ENCODE measurements at places on chromosomes 1 and 21.

DNA sequence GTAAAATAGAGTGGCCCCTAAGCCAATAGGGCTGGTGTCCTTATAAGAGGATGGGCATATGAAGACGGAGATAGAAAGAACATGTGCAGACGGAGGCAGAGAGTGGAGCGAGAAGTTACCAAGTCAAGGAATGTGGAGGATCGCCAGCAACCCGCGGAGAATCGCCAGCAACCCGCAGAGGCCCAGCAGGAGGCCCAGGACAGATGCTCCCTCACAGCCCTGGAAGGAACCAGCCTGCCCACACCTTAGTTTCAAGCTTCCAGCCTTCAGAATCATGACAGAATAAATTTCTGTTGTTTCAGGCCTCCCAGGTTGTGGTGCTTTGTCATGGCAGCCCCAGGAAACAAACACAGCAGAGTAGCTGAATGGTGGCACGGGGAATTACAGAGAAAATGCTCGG lies 9.6 kb downstream of the CLDN14 start:
- DNase-seq, result no peak

GRCh38 chr1:163906283-163906682 lies 584.5 kb downstream of the NUF2 start:
- no peak for DNase-seq

DNA sequence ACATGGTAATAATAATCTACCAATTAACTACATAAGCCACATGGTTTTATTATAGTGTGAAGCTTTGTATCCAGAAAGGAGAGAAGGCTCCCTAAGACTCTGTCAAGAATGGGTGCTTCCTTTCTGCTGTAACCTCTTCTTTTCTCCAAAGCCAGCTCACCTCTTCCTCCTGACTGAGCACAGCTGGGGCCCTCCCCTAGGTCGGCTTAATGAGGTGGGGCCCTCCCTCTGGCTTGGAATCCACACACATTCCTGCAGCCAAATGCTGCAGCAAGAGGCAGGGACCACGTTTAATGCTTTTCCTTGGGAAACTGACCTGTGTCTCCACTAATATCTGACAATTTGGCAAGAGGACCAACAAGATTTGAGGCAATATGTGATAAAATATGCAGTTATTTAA lies 94.8 kb downstream of the DSCAM start:
- no peak for DNase-seq

DNA sequence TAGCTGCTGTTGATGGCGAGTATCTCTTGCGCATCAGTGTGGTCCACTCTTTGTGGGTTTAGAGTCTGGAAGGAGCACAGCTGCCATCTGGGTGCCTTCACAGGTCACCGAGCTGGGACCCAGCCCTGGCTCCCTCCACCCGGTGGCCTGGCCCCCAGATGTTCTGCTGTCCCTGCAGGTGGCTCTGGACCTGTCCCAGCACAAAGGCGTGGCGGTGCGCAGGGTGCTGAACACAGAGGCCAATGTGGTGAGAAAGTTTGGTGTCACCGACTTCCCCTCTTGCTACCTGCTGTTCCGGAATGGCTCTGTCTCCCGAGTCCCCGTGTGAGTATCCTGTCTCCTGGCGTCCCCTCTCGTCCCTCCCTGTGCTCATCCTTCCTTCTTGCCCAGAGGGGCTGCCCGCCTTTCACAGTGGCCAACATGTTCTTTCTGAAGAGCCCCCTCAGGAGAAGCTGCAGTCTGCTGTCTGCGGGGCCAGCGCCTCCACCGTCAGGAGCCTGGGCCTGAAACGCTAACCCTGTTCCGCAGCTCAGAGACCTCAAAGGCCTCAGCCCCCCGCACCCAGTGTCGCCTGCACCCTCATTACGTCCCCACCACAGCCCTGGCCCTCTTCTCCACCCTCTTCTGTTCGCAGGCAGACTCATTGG lies 27.4 kb downstream of the QSOX1 start:
- no peak for DNase-seq

DNA sequence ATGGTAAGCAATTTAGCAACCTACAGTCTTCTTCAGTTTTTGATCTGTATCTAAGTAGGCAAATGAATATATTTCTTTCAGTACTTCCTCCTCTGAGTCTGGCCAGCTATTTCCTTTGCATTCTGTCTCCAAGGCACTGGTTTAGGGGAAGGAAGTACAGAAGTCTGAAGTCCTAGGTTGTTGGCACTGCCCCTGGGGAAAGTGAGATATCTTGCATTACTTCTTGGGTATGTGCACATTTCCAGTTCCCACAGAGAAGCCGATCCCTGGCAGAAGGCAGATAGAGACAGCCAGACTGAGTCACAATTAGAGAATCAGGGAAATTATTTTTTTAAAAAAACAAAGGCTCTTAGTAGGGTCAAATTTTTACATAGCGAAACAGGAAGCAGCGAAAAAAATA lies 98.8 kb downstream of the RASAL2 start:
- peak; percentile 23 for DNase-seq

DNA sequence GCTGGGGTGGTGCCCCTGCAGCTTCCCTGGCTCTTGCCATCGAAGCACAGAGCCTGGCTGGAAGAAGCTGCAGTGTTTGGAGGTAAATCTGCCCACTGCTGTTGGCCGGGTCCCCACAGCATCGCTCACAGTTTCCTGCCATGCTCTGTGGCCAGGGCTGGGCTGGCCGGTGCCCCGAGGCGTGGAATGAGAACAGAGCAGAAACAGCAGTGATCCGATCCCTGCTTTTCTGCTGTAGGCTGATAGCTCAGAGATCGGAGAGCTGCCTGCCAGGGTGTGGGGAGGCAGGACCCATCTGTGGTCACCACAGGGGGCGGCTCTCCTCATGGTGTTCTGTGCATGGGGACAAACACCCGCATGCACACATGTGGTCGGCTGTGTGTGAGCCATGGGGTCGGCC lies 11.5 kb downstream of the SLC45A1 start:
- DNase-seq, result no peak

GRCh38 chr1:29933067-29933466 lies 696.7 kb downstream of the PTPRU start:
- no peak for DNase-seq

- no peak for DNase-seq
These were observed 450 bp upstream of the POU3F1 start for GRCh38 chr1:38046884-38047602.

DNA sequence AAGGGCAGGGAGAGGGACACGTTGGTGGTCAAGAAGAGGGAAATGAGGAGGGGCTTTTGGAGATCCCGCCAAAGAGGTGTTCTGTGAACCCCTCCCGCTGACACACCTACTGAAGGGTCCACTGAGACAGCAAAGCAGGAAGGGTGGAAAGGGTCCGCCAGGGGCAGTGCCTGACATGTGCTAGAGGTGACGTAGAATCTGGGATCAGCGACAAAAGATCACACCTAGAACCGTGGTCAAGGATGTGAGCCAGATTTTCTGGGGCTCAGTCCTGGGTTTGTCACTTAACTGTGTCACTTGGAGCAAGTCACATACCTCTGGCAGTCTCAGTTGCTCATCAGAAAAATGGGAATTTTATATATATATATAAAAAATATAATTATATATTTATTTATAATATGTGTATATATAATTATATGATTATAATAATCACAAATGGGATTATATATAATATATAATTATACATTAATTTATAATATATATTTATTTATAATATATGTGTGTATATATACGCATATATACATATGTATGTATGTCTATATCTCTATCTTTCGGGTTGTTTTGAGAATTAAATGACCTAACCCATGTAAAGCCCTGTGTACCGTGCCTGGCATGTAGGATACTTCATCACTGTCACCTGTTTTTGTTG lies 35.0 kb upstream of the ATP5PO start:
- DNase-seq, result no peak

DNA sequence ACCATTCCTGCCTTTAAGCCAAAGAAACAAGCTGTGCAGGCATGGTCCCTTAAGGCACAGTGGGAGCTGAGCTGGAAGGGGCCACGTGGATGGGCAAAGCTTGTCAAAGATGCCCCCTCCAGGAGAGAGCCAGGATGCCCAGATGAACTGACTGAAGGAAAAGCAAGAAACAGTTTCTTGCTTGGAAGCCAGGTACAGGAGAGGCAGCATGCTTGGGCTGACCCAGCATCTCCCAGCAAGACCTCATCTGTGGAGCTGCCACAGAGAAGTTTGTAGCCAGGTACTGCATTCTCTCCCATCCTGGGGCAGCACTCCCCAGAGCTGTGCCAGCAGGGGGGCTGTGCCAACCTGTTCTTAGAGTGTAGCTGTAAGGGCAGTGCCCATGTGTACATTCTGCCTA lies 1.3 kb upstream of the SLC50A1 start:
- DNase-seq, result no peak

- DNase-seq, result peak; percentile 79
These were observed 10.0 kb downstream of the ARMH1 start for GRCh38 chr1:44684525-44684924.

- peak; percentile 86 for DNase-seq
These were observed 5.7 kb downstream of the QSOX1 start for GRCh38 chr1:180160357-180160756.

GRCh38 chr1:43963006-43963405 lies 6.8 kb upstream of the DPH2 start:
- DNase-seq, result no peak

DNA sequence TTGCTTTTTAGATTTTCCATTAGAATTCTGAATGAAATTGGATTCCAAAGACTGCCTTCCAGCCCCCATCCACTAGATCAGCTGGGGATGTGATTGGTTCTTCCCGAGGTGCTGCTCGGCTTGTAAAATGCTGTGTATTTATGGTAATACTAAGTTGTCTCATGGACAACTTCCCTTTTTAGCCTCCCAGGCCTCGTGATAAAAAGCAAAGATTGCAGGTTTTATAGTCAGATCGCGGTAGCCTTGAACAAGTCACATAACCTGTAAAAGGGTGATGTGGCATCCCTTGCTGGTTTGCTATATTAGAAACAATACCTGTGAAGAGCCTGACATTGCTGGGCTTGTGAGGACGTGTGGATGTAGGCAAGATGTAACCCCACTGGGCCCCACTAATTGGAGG lies 10.4 kb downstream of the MUL1 start:
- no peak for DNase-seq

- no peak for DNase-seq
These were observed 443.1 kb upstream of the DAB1 start for GRCh38 chr1:57866998-57867397.

GRCh38 chr1:49225464-49225863 lies 448.8 kb upstream of the BEND5 start:
- no peak for DNase-seq

DNA sequence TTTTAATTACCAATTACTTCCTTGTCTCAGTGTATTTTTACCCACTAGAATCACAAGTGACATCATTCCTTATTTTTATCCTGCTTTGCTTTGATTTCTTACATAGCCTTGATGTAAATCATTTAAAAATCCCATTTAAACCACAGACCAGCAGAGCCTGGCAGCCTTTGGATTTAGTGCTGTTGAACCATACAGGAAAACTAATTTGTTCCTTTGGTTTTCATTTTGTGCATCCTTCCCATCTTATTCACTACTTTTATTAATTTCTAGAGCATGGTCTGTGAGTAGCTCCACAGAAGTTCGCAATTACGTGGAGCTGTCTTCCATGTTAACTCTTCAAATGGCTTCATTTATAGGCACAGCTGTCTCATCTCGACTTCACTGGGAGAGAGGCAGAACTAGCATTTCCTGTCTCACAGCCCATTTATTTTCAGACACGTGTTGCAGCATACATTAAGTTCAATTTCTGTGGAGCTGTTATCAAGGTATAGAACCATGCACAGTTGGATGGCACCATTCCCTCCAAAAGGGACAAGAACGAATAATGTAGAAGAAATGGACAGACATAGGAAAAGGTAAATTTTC lies 235.3 kb downstream of the MRPL39 start:
- no peak for DNase-seq

- DNase-seq, result no peak
These were observed 500.3 kb upstream of the C1orf87 start for GRCh38 chr1:60573726-60574409.

GRCh38 chr1:237211031-237211430 lies 169.0 kb downstream of the RYR2 start:
- DNase-seq, result no peak

DNA sequence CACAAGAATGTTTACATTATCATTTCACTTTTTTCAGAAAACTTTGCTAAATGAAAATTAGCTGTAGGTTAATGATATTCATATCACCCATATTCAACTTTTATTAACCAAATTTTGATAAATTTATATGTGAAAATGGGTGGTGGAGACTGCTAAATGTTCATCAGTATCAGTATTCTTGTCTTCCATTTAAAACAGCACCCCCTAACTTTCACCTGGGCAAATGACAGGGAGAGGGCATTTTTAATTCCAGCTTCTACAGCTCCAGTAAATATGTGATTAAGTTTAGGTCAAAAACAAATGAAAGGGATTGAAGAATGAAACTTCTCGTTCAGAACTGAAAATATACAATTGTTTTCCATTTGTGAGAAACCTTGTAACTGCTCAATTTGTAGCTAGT lies 722.2 kb downstream of the KCNT2 start:
- DNase-seq, result no peak

- DNase-seq, result no peak
These were observed 11.4 kb downstream of the MX2 start for GRCh38 chr21:41373253-41373652.

DNA sequence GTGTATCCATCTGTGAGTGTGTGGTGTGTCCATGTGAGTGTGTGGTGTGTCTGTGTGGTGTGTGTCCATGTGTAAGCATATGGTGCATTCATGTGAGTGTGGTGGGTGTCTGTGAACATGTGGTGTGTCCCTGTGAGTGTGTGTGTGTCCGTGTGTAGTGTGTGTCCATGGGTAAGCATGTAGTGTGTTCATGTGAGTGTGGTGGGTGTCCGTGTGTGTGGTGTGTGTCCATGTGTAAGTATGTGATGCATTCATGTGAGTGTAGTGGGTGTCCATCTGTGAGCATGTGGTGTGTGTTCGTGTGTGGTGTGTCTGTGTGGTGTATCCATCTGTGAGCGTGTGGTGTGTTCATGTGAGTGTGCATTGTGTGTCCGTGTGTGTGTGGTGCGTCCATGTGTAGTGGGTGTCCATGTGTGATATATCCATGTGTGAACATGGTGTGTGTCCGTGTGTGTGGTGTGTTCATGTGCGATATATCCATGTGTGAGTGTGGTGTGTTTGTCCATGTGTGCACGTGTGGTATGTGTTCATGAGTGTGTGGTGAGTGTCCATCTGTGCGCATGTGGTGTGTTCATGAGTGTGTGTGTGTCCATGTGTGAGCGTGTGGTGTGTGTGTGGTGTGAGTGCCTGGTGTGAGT lies 12.3 kb downstream of the SLC19A1 start:
- no peak for DNase-seq

- DNase-seq, result no peak
These were observed 18.3 kb downstream of the YARS1 start for GRCh38 chr1:32798679-32799416.

Measured in AML-193 (cell line).